Smooth muscle cell of the coronary artery (primary cell): ENCODE measurements at places on chromosomes 11 and 22. TPM values are rescaled to one million over a fixed set of nuclear protein-coding genes. Genes with fewer than 3 reads are reported as not detected.

Gene A4GALT
- total RNA-seq: 16.8 and 31.9 TPM in 2 replicates

Gene KDM2A
- total RNA-seq: 25.2 and 44.6 TPM in 2 replicates

Gene SCO2
- total RNA-seq: 0.12 and 1.2 TPM in 2 replicates

Gene IRAG1
- 3.6 and 4.8 TPM in 2 replicates for total RNA-seq

Gene TENM4
- total RNA-seq: 12.6 and 22.5 TPM in 2 replicates

Gene BRSK2
- total RNA-seq: 0.23 and 0.47 TPM in 2 replicates

Gene SYT7
- 0.53 and 12.5 TPM in 2 replicates for total RNA-seq

Gene ZNF280A
- 0.23 TPM in 1 of 2 replicates, not detected in the other for total RNA-seq

Gene CADM1
- total RNA-seq: 0.45 and 7.3 TPM in 2 replicates

Gene RFPL2
- total RNA-seq: not detected in 2 replicates

Gene TTC17
- 45.6 and 48.2 TPM in 2 replicates for total RNA-seq

Gene UPK3A
- not detected in 2 replicates for total RNA-seq
